Stimulated activated CD4-positive, alpha-beta T cell treated with anti-CD3 and anti-CD28 coated beads, Interleukin-2, amount 100 ng/mL, for 4 hours (primary cell): ENCODE measurements at places on chromosomes 7 and 10.
A peak's percentile ranks its signal among the peaks of the same experiment; 100 is the strongest.

DNA sequence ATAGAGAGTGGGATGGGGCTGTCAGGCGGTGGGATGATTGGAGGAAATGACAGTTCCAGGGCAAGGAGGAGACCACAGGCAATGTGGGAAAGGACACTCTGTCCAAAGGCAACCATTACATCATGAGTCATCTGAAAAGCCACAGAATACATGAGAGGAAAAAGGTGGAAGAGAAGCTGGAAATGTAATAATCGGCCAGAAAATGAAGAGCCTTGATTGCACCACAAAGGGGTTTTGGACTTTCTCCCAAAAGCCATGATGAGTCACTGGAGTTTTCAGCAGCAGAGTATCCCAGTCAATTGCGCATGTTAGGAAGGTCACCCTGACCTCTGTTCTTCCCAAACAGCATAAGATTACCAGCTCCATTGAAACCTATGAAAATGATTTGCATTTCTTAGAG is 222.0 kb downstream of the LHFPL3 start:
- no peak for DNase-seq

- DNase-seq: no peak
These were observed 8.4 kb downstream of the LRRC4 start for GRCh38 chr7:128022631-128023532.

- no peak for DNase-seq
These were observed 49.6 kb downstream of the IFIT5 start for GRCh38 chr10:89463846-89464537.

DNA sequence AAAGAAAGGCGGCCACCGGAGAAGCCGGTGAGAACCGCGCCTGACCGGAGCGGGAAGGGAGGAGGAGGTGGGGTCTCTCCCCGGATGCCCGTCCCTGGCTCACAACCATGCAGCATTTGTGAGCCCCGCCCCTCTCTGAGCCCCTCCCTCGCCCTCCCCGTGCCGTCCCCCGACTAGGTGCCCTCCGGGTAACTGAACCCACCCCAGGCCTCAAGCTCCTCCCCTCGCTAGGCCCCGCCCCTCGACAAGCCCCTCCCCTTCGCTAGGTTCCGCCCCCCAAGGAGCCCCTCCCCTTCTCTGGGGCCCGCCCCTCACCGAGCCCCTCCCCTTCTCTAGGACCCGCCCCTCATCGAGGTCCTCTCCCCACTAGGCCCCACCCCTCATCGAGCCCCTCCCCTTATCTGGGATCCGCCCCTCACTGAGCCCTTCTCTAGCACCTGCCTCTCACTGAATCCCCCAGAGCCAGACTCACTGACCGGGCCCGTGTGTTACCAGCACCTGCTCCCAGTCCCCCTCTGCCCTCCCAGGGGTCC is 42.2 kb upstream of the HSPB1 start:
- DNase-seq: peak; percentile 16

DNA sequence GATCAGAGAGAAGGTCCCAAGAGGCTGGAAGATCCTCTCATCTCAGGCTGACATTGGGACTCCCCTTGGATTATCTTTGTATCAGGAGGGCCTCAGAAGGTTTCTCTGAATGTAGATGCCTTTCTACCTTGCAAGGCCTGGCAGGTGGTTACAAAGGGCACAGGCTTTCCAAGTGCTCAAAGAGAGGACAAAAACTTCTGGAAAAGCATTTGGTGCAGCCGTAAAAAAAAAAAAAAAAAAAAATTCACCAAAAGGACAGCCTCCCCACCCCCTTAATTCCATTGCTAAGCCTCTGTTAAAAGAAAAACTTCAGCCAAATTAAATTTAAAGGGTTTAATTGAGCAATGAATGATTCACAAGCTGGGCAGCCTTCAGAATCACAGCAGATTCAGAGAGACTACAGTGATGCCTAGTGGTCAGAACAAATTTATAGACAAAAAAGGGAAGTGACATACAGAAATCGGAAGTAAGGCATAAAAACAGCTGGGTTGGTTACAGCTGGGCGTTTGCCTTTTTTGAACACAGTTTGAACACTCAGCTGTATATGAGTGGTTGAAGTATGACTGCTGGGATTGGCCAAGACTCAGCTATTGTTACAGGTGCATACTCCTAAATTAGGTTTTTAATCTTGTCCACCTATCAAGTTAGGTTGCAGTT is 42.5 kb upstream of the LRGUK start:
- no peak for DNase-seq

- no peak for DNase-seq
These were observed 11.2 kb downstream of the AVL9 start for GRCh38 chr7:32506266-32507054.

DNA sequence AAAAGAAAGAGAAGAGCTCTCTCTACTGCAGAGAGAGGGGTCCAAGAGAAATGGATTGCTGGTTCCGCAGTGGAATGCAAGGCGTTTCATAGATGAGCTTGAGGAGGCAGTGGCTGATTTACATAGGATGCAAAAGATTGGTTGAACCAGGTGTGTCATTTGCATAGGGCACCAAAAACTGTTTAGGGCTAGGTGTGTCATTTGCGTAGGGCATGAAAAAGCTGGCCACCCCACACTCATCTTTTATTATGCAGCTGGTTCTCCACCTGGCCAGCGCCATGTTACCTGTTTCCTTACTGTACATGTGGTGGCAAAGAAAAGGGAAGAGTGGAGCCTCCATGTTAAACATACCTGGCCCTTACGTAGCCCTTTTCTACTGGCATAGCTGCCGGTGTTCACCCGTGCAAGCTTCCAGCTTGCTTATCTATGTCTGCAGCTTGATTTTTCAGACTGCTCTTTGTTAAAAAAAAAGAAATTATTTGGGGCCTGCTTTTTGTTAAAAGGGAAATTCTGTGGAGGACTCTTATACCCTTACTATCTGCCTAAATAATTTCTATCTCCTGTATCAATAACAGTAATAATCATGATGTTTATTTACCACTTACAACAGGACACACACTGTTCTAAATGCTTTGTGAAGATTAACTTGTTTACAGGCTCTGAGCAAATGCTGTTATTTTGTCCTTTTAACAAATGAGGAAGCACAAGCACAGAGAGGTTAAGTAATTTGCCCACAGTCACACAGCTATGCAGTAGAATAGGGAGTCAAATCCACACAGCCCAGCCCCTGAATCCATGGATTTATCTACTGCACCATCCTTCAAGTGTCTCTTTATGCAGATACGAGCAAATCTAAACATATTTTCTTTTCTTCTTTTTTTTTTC is 33.3 kb downstream of the CASP7 start:
- DNase-seq: no peak

GRCh38 chr7:30465046-30465810 is 13.4 kb downstream of the NOD1 start:
- DNase-seq: no peak

- no peak for DNase-seq
These were observed 661 bp downstream of the HECTD2 start for GRCh38 chr10:91410638-91411371.

GRCh38 chr10:74337330-74338016 is 186.5 kb downstream of the ADK start:
- DNase-seq: no peak

DNA sequence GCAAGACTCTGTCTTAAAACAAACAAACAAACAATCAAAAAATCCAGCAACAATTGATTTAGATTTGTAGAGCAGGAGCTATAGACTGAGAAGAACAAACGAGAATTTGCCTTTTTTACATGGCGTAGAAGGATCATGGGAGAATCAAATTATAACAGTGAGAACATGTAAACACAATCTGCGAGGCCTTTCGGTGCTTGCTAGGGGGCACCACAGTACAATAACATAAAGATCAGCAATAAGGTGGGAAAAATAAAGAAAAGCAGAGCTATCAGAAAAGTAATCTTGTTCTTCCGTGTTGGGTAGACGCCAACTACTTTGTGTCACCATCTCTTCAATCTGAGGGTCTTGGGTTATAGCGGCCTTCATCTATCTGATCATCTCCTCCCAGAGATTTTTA is 82.2 kb downstream of the NOD1 start:
- DNase-seq: no peak

DNA sequence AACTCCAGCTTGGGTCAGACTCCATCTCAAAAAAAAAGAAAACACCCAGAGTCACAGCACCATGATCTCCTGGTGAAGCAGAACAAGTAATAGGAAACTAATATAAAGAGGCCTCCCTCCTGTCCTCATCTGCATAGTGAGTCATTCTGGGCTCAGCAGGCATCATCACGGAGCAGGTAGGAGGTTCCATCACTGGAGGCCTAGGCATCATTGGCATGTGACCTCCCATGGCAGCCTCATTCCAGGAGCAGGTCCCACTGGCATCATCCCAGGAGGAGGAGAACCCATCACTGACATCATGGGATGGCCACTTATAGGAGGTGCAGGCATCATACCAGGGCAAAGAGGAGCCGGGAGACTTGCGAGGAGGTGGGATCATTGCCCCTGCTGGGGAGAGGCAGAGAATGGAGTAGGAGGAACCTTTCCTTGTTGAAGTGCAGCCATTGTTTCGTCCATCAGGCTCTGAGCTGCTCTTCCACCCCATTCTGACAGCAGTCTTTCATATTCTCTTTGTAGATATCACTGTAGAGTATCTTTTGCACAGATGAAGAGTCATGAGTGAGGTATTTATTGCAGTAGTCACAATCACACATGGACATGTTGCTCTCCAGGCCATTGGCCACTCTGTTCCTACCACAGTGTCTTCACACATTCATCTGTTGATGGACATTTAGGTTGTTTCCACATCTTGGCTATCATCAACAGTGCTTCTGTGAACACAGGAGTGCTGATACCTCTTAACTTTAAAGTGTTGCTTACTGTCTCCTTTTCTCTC is 73.8 kb downstream of the OSBPL3 start:
- DNase-seq: no peak

DNA sequence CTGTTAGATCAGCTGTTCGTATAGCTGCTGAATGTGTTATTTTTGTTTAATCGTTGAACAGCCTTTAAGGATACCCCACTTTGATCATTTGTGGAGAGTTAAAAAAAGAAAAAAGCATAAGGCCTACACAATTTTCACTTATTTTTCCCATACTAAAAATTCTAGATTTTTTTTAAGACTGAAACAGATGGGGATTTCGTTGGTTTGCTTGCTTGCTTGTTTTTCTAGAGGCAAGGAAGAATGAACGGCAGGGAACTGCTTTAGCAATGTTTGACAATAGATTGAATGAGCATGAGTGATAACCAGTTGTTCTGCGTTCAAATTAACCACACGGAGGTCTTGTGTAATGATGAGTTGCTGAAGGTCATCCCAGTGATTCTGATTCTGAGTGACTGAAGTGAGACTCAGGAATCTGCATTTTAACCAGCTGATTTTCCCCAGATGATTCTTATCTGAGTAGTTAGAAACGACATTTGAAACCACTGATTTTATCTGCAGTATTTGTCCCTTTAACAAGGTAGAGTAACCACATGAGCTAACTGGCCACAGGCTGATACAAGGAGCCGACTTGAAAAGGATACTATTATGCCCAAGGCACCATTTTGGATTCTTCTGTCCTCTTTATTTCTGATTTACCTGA is 85.9 kb downstream of the GPR37 start:
- DNase-seq: no peak

DNA sequence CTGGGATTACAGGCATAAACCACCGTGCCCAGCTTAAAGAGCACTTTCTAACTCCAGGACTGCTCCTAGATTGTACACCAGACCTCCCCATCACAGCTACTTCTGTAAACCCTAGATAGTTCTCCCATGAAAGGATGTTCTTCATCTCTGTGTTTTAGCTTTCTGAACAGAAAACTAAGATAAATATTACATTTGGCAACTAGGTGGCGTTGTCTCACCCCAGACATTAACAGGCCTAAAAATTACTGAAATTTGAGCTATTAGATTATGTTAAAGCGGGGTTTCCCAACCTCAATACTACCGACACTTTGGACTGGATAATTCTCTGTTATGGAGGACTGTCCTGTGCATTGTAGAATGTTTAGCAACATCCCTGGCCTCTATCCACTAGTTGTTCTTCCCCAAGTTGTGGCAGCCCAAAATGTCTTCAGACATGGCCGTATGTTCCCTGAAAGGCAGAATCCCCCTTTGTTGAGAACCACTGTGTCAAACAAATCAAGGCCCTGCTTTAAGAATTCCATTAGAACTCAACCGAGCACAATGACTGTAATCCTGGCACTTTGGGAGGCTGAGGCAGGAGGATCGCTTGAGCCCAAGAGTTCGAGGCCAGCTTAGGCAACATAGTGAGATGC is 19.1 kb downstream of the ATOH7 start:
- no peak for DNase-seq

- DNase-seq: no peak
These were observed 7.0 kb upstream of the PRTFDC1 start for GRCh38 chr10:24959382-24959730.

- no peak for DNase-seq
These were observed 57.2 kb upstream of the OPALIN start for GRCh38 chr10:96415891-96416554.

DNA sequence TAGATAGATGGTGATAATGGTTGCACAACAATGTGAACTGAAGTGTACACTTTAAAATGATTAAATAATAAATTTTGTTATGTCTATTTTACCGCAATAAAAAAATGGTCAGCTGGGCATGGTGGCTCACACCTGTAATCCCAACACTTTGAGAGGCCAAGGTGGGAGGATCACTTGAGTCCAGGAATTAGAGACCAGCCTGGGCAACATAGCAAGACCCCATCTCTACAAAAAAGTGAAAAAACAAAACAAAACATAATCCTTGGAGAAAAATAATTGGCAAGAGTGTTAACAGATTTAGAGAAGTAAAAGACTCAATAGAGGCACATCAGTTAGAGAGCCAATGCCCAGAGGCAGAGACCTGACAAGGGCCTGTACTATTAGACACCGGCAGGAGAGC is 9.9 kb upstream of the RPEL1 start:
- no peak for DNase-seq

- no peak for DNase-seq
These were observed 157.5 kb upstream of the PLXDC2 start for GRCh38 chr10:19658622-19659233.
